Adipocyte (in vitro differentiated cells): ENCODE measurements at places on chromosomes 5 and 9.
A peak's percentile ranks its signal among the peaks of the same experiment; 100 is the strongest.

DNA sequence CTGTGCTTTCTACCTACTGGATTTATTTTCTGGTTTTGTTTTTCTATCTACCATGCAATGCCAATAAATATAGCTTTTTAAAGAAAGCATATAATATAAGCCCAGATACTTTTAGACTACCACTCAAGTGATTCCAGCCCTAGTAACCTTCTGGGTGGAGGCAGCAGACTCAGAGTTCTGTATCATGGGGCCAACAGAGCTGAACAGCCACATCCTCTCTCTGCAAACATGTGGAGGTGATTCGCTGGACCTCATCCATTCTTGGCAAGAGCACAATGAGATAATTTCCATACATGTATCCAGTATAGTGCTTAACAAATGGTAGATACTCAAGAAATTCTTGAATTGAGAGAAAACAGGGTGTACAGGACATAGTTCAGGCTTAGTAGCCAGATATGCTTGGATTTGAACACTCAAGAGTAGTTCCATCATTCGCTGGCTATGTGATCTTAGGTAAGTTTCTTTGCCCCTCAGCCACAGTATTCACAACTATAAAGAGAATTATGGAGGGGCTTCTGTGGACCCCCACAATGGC, 124.5 kb downstream of the ASTN2 start:
- no peak for DNase-seq

- peak; percentile 67 for DNase-seq
Measured at GRCh38 chr5:124634228-124634739, 112.2 kb downstream of the ZNF608 start.

GRCh38 chr5:7755958-7756357, 95.0 kb downstream of the CFAP90 start:
- no peak for DNase-seq

- no peak for DNase-seq
Measured at GRCh38 chr9:994005-994404, 17.6 kb downstream of the DMRT3 start.
